Smooth muscle cell of the brain vasculature (primary cell): ENCODE measurements at places on chromosomes 3 and 15.
A peak's percentile ranks its signal among the peaks of the same experiment; 100 is the strongest.

DNA sequence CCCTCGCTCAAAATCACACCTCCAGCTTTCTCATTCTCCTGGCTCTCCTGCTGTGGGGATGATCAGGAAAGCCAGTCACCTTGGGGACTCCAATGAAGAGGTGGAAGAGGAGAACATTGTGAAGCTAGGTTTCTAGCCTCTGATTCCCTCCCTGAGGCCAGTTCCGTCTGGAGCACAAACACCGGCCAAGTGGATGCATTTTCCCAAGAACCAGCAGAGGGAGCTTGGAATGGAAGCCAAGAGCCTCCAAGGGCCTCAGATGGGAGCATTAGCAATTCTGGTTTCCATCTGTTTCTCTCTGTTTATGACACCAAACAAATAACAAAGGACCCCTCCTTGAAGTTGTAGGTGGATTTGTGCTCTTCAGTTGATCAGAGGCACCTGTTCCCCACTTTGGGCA is 40.6 kb upstream of the NMNAT3 start:
- DNase-seq, result peak; percentile 31

- no peak for DNase-seq
Measured at GRCh38 chr3:141373768-141374526, 5.6 kb downstream of the ZBTB38 start.

DNA sequence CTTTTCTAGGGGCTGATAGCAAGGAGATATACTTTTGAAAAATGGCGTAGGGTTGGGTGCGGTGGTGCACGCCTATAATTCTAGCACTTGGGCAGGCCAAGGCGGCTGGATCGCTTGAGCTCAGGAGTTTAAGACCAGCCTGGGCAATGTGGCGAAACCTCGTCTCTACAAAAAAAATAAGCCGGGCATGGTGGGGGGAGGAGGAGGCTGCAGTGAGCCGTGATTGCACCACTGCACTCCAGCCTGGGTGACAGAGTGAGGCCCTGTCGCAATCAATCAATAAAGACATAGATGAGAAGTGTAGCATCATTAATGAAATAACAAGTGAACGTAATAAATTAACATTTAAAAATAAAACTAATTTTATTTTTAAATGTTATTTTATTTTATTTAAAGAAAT is 134.6 kb downstream of the SLCO3A1 start:
- DNase-seq, result no peak

DNA sequence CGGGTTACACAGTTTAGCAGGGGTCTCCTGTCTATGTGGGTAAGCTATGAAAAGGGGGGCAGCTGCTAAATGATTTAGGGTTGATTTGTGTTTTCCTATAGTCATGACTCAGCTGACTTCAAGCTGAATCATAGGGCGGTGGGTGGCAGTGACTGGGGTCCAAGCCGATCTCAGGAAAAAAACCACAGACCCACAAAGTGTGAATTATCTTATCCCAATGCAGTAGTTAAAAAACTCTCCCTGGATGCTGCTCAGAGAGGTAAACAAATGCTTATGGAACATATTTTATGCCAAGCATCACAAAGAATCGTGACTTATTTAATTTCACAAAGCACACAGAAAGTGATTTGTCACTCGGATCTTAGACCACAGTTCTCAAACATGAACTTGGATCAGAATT is 18.4 kb upstream of the TOPAZ1 start:
- no peak for DNase-seq

DNA sequence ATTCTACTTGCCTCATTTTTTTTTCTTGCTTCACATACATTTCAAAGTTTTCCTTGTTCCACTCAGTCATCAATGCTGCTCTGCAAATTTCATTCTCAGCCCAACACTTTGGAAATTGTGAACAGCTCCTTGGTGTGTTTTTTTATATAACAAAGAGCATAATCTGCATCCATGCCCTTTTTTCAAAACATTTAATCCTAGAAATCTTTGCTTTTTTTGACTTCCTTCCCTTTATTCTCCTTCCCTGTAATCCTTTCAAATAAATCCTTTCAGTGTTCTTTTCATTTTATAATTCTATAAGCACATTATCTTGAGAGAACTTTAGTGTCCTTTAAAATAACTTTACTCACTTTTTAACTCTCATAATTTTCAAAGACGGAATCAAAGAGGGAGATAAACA is 1150.8 kb downstream of the SI start:
- DNase-seq, result no peak

DNA sequence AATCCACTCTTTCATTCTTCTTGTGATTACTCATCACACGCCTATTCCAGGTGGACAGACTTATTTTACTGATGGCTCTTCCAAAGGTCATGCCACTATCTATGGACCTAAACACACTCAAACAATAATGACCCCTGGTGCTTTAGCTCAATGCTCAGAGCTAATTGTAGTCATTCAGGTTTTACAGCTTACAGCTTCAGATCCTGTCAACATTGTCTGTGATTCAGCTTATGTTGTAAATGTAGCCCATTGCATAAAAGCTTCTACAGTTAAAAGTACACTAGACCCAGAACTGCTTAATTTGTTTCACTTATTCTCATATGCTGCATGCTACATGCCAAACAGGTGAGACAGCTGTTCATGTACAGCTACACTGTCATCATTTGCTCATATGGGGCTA is 49.2 kb downstream of the LSM3 start:
- no peak for DNase-seq

- DNase-seq, result no peak
Measured at GRCh38 chr3:133893683-133894352, 1.9 kb downstream of the RAB6B start.

GRCh38 chr3:174335910-174336309 is 523.2 kb upstream of the NAALADL2 start:
- no peak for DNase-seq

- no peak for DNase-seq
Measured at GRCh38 chr15:65354835-65355172, 23.0 kb downstream of the IGDCC3 start.

DNA sequence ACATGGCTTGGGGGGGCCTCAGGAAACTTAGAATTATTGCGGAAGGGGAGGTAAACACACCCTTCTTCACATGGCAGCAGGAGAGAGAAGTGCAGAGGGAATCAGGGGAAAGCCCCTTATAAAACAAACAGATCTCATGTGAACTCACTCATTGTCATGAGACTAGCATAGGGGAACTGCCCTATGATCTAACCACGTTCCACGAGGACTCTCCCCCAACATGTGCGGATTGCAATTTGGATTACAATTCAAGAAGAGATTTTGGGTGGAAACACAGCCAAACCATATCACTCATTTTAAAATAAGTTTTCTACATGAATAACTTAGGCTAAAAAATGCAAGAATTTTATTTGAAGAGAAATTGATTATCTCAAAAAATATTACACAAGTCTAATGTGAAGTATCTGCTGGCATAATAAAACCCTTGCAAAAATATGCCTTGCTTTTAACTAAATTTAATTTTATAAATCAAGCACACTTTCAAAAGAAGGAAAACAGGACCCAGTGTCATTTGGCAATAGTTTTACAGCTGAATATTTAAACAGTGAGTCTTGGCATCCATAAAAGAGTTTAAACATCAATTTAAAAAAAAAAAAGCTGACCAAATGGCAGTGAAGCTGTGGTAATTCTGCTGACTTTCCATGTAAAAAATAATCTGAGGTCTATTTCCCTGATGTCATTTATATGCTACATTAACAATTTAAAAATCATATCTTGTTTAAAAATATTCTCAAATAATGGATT is 1057.2 kb downstream of the NAALADL2 start:
- no peak for DNase-seq

- DNase-seq, result no peak
Measured at GRCh38 chr3:117995842-117996437, 1038.7 kb downstream of the IGSF11 start.

GRCh38 chr3:155242342-155242741 is 51.1 kb downstream of the STRIT1 start:
- DNase-seq, result no peak

DNA sequence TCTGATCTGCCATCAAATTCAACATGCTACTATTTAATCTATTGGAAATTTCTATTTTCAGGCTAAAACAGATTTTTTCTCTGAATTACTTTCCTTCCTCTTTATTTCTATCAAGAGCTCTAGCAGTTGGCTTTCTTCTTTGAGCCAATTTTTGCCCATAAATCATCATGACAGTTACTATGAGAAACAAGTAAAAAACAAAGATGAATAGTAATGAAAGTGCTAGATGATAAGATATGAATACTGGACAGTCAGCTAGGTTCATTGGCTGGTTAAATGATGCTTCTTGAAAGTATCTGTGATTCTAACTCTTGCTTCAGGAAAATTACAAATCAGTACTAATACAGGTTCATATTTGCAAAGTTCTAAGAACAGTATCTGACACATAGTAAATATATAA is 38.6 kb upstream of the NANOGP8 start:
- DNase-seq, result no peak

DNA sequence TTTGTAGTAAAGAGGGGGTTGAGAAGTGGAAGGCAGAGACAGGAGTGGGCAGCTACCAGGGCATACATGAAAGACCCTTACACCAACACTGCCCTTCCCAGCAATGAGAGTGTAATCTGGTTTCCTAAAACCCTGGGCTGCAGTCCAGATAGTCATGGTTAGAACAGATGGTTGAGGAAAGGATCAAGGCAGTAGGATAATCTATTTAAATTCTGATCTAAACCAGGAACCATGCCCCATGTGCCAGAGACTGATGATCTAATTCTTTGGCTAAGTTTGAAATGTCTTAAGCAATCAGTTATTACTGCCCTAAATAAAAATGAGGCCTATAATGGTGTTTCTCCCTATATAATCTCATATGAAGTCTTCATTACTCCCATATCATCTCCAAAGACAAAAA is 59.6 kb downstream of the PRTG start:
- no peak for DNase-seq

DNA sequence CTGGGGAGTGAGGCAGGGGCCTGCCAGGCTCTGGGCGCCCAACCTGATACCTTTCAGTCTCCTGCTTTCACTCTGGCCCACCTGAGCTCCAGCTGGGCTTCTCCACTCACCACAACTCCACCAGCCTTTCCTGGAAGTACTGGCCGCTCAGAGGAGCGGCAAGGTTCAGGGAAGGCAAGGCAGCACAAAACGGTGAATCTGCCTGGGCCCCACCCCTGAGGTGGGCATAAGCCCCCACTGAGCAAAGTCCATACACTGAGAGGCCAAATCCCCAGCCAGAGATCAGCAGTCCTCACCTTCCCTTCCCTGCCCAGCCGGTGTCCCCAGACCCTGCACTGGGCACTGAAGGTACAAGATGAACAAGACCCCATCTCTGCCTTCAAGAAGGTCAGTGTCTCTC is 70.7 kb downstream of the TLE3 start:
- DNase-seq, result no peak

DNA sequence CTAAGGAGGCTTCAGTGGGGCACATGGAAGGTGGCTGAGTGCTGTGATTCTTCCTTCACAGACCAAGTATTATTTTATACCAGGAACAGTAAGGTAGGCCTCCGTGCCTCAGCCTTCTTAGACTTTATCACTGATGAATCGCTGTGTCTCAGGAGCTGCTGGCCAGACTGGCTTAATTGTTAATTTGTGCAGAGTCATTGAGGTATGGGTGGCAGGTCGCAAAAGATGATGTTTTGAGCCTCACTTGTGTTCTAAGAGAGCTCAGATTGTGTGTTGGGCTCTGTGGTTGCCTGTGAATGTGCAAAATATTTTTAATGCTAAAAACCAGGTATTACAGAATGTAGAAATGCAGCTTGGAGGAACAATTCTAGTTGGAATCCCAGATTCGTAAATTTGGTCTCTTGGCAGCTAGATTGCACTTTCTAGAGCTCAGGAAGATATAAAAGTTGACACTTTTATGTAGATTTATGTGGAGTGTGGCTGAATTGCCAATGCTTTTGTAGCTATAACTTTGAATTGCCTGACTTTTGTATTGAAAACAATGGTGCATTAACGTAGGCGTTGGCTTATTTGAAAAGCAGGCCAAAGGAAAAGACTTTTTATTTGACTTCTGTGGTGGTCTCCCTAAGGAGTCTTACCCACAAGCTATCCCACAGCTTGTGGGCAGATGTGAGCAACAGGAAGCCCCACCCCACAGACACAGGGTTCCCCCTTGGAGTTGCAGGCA is 53.4 kb downstream of the LARS2 start:
- no peak for DNase-seq

DNA sequence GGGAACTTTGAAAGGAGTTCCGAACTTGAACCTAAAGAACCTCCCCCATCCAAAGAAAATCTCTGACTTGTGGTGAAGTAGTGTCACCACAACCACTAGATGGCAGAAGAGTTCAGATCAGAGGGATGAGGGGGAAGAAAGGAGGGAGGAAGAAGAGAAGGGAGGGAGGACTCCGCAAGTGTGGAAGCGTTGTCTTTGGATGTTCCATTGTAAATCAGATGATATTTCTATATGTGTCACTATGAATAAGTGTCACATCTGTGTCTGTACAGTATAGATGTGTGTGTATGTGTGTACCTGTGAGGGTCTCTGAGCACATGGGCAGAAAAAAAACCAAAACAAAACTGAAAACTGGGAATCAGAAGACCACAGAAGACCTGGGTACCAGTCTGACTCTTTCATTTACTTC is 16.9 kb downstream of the SLC24A1 start:
- peak; percentile 63 for DNase-seq

DNA sequence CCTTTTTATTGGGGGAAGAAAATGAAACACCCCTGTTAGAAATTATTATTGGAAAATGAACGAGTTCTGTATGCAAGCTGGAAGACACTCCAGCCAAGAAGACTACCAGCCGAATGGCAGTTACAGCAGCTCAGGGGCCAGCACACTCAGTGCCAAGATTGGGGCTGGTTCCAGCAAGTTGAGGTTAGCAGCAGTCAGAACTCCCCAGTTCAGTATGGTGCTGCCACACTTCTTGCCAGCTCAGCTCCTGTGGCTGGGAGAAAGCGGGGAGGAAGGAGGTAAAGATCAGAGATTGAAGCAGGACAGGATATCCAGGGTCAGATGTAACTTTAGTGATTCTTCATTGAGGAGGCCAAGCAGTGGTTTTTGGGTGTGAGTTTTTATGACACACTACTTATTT is 280.2 kb upstream of the NR2E3 start:
- no peak for DNase-seq

- DNase-seq, result no peak
Measured at GRCh38 chr15:28129231-28129848, 30.2 kb upstream of the OCA2 start.

DNA sequence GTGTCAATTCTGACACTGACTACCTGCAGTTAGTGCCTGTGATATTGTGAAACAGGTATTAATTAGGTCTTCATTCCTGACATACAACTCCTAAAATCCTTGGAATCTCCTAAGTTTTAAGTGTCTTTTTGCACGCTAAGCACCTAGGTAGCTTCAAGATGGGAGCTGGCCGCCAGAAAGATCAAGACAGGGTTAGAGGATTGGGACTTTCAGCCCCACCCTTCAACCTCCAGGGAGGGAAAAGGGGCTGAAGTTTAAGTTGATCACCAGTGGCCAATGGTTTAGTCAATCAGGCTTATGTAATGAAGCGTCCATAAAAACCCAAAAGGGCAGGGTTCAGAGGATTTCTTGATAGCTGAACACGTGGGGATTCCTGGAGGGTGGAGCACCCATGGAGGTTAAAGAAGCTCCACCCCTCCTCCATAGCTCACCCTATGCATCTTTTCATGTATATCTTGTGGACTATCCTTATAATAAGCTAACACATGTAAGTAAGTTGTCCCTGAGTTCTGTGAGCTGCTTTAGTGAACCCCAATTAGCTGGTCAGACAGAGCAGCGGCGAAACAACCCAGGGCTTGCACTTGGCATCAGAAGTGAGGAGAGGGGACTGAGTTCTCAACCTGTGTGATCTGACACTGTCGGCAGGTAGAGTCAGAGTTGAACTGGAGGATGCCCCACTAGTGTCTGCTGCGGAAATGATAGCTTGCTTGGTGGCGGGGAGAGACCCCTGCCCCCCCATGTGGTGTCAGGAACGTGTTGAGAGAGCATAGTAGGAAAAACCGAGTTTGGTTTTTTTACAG is 12.8 kb upstream of the SRP14 start:
- no peak for DNase-seq
